ENCODE measurements at places on chromosomes 4 and X.

DNA sequence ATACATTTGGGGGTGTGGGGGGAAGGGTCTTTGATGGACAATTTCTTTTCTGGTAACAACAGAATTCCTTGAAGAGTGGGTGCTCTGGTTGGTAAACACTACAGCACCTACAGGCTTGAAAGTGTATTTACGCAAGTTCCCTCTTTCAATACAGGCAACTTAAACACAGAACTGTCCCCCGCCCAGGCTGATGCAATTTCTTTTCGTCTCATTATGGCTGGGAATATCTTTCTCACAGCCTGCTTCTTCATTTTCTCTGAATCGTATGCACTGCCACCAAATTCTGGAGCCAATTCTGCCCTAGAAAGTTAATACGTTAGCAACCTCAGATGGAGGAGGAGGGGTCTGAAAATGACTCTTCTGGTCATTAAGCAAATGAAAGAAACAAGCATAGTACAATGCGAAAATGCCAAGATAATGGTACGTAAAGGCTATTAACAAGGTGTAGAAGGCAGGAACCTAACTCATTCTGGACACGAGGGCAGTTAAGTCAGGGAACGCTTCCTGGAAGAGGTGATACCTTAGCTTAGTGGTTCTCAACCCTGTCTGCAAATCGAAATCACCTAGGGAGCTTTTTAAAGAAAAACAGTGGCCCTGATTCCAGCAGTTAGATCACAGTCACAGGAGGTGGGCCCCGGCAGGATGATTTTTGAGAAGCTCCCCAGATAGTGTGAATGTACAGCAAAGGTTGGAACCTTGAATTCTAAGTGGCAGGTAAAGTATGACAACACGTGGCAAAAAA lies 1.0 kb downstream of the AGA start:
- no peak for DNase-seq

DNA sequence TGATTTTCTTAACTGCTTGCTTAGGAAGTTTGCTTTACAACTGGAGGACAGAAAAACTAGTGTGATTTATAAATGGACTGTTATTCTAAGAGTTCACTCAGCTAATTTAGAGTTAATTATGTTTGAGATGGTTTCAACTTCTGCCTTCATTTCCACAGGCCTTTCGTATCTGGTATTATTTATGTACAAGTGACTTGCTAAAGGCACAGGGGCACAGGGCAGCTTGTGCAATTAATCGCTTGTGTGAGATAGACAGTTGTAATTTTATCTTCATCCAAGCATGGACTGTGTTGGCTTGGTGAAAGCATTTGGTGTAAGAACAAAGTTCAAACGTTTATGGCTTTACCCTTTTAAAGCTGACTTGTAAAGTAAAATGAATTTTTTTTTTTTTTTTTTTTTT lies 38.3 kb downstream of the GPAT3 start:
- DNase-seq, result no peak

DNA sequence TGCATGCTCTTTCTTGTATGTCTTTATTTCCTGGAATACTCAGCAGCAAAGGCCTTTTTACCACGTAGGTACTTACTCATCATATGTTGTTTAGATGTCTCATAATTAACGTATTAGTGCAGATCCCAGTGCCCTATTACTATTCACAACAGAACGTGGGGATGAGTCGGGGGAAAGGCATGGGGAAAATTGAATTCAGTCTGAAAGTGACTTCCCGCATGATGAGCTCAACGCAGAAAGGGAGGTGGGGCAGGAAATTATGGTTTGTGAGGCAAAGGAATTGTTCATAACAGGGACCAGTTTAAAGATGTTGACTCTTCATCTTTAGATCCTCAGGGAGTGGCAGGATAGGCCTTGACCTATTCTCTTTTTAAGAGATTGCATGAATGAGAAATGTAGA lies 2.0 kb upstream of the TMPRSS11D start:
- no peak for DNase-seq

- no peak for DNase-seq
These were observed 247.7 kb downstream of the AFAP1 start for GRCh38 chr4:7691982-7692381.

GRCh38 chr4:94531991-94532789 lies 80.4 kb downstream of the PDLIM5 start:
- DNase-seq, result no peak

GRCh38 chrX:155535866-155536265 lies 76.9 kb downstream of the TMLHE start:
- DNase-seq, result no peak

- no peak for DNase-seq
These were observed 33.2 kb upstream of the EDA2R start for GRCh38 chrX:66672106-66672505.

DNA sequence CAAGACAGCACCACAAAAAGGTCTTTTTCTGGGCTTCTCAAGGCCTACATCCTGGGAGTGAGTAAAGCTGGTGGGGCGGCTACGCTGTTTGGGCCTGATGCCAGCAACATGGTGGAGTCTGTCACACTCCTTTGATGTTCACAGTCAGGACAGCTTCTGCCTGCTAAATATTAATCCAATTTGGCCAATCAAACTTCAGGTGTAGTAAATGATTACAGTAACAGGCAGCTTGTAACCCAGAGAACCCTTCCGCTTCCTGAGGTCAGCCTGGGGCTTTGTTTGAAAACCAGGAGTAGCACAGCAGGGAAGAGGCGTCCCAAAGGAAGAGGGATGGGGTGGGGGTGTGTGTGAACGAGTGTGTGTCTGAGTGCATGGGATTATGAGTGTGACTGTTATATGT lies 220.4 kb downstream of the MAML3 start:
- no peak for DNase-seq

DNA sequence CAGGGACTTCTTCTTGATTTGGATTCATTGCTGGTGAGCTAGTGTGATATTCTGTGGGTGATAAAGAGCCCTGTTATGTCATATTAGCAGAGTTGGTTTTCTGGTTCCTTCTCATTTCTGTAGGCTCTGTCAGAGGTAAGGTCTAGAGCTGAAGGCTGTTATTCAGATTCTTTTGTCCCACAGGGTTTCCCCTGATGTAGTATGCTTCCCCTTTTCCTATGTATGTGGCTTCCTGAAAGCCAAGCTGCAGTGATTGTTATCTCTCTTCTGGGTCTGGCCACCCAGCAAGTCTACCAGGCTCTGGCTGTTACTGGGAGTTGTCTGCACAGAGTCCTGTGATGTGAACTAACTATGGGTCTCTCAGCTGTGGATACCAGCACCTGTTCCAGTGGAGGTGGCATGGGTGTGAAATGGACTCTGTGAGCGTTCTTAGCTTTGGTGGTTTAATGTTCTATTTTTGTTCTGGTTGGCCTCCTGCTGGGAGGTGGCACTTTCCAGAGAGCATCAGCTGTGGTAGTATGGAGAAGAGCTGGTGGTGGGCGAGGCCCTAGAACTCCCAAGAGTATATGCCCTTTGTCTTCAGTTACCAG lies 373.7 kb downstream of the AR start:
- DNase-seq, result no peak

DNA sequence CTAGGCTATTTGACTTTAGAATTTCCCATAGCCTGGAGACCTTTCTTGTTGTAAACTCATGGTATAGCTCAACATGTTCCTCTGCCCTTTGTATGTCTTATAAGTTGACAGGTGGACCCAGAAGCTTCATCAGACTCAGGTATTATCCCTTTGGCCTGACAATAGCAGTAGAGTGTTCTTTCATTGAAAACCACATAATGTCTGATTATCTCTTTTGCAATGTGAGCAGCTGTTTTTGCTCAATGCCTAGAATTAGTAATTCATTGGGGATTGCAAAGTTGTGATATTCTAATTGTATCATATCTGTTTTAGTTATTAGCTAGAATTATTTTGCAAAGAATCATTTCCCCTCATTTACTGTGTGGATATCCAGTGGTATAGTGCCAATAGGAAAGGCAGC lies 27.5 kb downstream of the TBC1D19 start:
- no peak for DNase-seq

- DNase-seq, result no peak
These were observed 50.6 kb upstream of the ACSL4 start for GRCh38 chrX:109783701-109784079.

GRCh38 chr4:152169683-152170082 lies 366.2 kb downstream of the FBXW7 start:
- DNase-seq, result no peak

DNA sequence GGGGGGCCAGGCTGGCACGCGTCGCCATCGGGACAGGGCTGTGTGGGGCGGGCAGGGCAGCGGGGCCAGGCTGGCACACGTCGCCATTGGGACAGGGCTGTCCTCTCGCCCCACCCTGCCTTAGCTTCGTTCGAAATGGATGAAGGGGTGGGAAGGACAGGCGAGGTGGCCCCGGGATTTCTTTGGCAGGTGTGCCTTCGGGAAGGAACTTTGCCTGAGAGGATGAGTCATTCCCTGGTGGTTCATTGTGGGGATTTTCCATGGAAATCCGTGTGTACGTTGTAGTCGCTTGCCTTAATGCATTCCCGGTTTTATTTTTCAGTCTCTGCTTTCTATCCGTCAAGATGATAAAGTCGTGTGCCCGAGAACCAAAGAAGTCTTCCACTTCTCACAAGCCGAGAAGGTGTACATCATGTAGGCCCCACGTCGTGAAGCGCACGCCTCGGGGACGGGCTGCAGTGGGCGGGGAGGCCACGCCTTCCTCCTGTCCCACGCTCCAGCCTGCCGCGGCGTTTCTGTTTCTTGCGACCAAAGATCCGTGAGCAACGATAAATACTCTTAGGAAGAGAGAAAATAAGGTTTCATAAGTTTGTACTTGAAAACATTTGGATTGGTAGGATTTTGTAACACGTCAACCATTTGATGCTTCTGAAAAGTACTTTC lies 8.1 kb upstream of the UVSSA start:
- DNase-seq, result no peak

DNA sequence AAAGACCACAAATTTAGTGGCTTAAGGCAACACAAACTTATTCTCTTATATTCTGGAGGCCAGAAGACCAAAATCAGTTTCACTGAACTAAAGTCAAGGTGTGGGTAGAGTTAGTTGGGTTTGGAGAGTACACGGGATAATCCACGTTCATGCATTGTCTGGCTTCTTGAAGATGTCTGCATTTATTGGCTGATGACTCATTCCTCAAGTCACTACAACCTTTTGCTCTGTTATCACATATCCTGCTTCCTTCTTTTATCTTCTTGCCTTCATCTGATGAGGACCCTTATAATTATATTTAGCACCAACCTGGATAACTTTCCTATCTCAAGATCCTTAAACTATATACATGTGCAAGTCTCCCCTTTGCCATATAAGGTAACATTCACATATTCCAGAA lies 590.0 kb downstream of the FSTL5 start:
- DNase-seq, result no peak

DNA sequence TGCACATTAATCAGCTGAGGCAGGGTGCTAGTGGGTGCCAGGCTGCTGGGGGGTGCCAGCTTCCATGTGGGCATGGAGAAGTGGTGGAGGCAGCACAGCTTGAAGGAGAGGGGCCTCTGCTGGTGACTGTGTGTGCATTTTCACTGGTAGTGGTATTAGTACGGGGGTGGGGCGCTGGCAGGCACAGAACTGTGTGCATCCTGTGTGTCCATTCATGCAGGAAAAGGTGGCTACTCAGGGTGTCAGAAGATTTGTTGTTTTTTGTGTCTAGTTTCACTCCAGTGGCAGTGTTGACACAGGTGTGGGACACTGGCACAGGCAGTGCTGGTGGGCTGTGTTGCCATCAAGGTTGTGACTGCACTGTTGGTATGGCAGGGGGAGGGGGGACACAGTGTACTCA lies 1303.6 kb downstream of the FAM133A start:
- no peak for DNase-seq

GRCh38 chr4:153890761-153891160 lies 101.9 kb upstream of the SFRP2 start:
- DNase-seq, result no peak

GRCh38 chr4:2082118-2082517 lies 23.0 kb downstream of the NAT8L start:
- no peak for DNase-seq

DNA sequence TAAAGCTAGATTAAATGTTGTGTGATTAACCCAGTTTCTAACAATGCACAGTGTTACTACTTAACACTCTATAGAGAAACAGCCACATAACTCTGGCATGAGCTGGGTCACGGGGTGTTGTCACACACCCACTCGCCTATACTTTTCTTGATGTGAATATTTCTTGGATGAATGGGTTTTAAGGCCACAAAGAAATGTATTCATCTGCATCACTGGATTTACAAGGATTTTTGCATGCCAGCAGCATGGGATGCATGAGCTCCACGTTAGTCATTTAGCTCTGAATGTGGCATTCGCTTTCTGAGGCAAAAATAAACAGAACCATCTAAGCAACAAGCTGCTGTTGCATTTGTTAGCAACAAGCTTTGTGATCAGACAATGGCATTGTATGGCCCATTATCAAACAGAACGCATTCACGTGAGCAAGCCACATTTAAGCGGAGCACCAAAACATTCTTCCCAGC lies 89.7 kb downstream of the LRP2BP start:
- DNase-seq, result no peak

DNA sequence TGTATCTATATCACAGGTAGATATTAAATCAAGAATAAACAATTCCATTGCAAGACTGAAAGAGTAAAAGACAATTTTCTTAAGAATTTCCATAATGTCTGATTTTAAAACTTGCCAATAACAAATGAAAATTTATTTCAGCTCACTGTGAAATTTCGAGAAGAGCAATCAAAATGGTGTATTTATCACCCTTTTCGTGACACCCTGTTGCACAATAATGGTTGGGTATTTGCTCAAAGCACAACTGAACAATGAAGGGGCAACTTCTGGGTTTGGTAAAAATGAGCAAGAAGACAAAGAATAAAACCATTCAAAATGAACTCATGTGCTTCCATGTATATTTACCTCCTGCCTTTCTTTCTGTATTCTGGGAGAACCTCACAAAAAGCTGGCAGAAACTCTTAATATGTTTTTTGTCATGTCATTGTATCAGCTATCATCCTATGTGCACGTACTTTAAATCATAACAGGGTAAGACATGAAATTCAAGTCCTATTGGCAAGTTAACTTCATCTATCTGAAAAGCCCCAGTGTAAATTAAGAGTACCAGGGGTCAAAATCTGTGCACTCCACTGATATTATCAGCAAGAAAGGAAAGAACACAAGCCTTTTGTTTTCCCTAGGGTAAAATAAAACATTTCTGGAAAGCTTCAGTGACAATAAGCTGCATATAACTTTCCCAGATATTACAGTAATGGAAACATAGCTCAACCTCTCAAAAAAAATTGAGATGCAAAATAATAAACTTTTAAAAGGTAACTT lies 126.9 kb upstream of the CBR4 start:
- no peak for DNase-seq

DNA sequence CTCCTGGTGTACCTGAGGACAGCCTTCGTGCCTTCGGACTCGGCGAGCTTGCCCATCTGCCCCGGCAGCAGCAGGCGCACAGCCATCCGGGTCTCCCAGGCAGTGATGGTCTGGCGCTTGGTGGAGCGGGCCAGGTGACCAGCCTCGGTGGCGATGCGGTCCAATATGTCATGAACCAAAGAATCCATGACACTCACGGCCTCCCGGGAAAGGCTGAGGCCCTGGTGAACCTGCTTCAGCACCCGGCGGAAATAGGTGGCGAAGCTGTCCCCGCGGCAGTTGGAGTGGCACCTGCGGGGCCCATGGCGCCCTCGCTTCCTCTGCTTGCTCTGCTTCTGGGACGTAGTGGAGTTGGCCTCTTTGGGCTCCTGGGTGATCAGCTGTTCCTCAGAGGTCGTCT lies 350 bp downstream of the H2BW1 start:
- DNase-seq, result no peak

GRCh38 chrX:95675011-95675410 lies 1009.6 kb upstream of the DIAPH2 start:
- DNase-seq, result no peak
